ENCODE measurements at places on chromosomes 4 and X. TPM values are rescaled to one million over a fixed set of nuclear protein-coding genes. Genes with fewer than 3 reads are reported as not detected.

Gene SPATA4
- total RNA-seq, result not detected

Gene UGT2B17
- not detected for total RNA-seq

Gene TMEM271
- not detected for total RNA-seq

GRCh38 chr4:14812101-14812500, 190.2 kb upstream of the CPEB2 start:
- DNase-seq, result no peak

Gene LGI2
- total RNA-seq, result not detected

Data from NCI-H460 (cell line).